ENCODE measurements at places on chromosomes 3 and 15. TPM values are rescaled to one million over a fixed set of nuclear protein-coding genes. Genes with fewer than 3 reads are reported as not detected.

DNA sequence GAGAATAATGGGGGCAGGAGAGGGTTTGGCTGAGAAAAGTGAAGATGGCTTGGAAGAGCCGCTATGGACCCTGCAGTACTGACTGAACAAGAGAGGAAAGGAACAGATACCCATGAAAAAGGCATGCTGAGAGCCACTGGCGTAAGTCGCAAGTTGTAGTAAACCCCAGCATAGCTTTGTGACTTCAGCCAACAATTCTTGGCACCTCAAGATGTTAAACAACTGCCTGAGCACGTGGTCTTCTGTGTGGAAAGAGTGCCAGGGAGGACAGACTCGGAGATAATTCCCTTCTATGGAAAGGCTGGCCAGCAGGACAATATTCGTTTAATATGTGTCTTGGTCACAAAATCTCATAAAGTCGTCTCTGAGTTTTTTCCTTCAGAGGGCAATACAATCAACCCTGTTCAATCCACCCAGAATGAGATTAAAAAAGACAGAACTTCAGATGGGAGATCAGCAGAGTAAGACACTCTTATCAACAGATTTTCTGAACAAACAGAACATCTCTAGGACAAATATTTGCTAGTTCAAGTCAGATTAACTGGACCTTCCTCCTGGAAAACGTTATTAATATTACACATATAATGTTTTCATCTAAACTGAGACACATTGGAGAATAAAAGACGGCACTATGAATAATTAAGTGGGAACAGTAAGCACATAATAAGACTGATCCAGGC is 49.2 kb downstream of the NEK10 start:
- no peaks in the 10 kb centered on the region for H3K4me1 ChIP-seq
- no peaks in the 10 kb centered on the region for H3K36me3 ChIP-seq
- H3K27ac ChIP-seq = peak overlapping the region; percentile 71
- DNase-seq = peak; percentile 21
- H3K27me3 ChIP-seq = no peaks in the 10 kb centered on the region
- H3K4me3 ChIP-seq = no peak overlapping the region

DNA sequence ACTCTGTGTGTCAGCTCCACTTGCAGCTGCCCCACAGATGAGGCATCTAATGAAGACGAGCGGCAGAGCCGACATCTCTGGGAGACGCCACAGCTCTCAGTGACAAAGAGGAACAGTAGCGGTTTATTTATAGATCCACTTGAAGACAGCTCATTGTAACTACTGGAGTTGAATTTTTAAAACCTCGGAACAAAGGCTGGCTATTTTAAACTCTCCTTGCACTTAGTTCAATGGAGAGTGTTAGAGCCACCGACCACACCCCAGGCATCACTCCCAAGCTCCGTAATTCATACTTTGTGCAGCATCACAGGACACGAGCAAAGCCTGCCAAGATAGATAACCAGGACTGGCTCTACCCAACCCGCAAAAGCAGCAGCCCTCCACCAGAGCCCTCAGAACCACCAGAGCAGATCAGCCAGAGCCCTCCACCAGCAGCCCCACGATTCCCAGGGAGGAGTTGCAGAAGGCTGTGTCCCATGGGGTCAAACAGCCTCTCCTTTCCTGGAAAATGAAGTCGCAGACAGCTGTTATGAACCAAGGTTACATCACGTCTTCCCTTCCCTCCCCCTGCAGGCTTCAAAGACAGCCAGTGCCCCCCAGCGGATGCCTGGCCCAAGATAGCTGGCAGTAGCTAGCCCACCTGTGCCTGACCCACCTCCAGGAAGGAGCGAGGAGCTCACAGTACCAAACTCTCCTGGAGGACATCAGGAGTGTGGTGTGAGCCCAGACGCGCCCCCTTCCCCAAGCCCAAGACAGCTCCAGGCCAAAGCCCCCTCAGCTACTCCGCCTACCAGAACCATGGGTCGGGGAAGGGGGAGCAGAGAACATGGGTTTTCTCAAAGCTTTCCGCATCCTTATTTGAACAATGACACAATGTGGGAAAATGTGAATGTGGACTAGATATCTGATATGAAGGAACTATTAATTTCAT is 45.7 kb downstream of the POC1A start:
- H3K4me3 ChIP-seq = no peak overlapping the region
- H3K27ac ChIP-seq = no peak overlapping the region
- no peak for DNase-seq
- H3K4me1 ChIP-seq = no peaks in the 10 kb centered on the region
- H3K36me3 ChIP-seq = no peaks in the 10 kb centered on the region

DNA sequence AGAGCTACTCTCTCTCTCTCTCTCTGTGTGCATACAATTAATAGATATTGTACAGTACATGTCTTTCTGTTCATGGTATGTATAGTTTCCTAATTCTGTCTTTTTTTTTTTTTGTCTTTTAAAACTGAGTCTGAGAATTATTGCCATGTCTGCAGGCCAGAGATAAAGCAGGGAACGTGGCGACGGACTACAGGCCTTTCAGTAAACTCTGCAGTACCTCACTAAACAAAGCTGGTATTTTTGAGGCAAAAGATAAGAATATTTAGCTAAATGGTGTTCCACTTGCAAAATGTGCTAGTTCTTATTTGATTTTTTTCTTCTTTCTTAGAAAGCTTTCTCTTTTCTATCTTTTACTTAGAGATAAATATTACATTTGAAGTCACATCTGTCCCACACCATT is 44.0 kb upstream of the EHHADH start:
- H3K4me1 ChIP-seq = no peaks in the 10 kb centered on the region
- DNase-seq = no peak
- no peaks in the 10 kb centered on the region for H3K36me3 ChIP-seq
- no peak overlapping the region for H3K27ac ChIP-seq
- H3K27me3 ChIP-seq = no peaks in the 10 kb centered on the region

DNA sequence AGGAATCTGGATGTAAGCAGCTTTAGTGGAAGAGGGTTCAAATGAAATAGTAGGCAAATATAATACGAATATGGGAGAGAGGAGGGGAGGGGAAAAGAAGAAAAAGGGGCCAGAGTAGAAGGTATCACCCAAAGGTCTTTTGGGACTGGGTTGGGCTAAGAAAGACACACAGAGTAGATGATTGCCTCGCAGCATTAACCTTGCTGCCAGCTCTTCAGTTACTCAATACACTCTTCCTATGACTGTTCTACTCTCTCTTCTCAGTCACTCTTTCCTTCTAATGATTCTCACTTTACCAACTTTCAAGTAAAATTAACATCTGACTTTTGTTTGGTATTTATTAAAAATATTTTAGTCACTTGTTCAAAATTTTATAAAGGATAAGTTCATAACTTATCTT is 52.8 kb downstream of the CLASP2 start:
- H3K36me3 ChIP-seq = no peaks in the 10 kb centered on the region
- DNase-seq = no peak
- no peaks in the 10 kb centered on the region for H3K27me3 ChIP-seq
- peaks cover under 1% of the 10 kb centered on the region for H3K4me1 ChIP-seq
- H3K4me3 ChIP-seq = no peak overlapping the region

THSD4 gene
- 13.3 TPM for total RNA-seq

DNA sequence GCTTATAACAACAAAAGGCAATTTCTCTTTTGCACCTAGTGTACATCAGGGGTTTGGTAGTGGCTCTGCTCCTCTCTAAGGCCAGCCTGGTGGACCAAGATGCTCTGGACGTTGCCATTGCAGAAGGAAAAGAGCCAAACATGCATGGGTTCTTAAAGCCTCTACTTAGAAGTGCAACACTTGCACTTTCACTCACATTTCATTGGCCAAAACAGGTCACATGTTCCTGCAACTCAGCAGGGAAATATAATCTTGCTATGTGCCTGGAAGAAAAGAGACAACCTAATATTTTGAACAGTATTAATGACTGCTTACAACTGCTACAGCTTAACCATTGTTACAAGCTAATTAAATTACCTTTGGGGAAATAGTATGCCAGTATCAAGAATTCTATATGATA is 182.9 kb downstream of the IL5RA start:
- no peak for DNase-seq
- H3K4me1 ChIP-seq = no peaks in the 10 kb centered on the region
- H3K27me3 ChIP-seq = no peaks in the 10 kb centered on the region

LRRC57 gene
- total RNA-seq = 12.3 TPM

- H3K27me3 ChIP-seq = no peaks in the 10 kb centered on the region
- no peak overlapping the region for H3K4me3 ChIP-seq
- H3K4me1 ChIP-seq = no peaks in the 10 kb centered on the region
- no peak for DNase-seq
These were observed 6.4 kb upstream of the ADAM10 start for GRCh38 chr15:58755956-58756355.

GRCh38 chr3:179045719-179046402 is 25.7 kb downstream of the ZMAT3 start:
- no peaks in the 10 kb centered on the region for H3K4me1 ChIP-seq
- no peaks in the 10 kb centered on the region for H3K36me3 ChIP-seq
- no peak for DNase-seq
- H3K27ac ChIP-seq = no peak overlapping the region
- no peaks in the 10 kb centered on the region for H3K27me3 ChIP-seq

Measured in transverse colon (tissue), 4 donors.